ENCODE measurements at places on chromosomes 11 and 22.

DNA sequence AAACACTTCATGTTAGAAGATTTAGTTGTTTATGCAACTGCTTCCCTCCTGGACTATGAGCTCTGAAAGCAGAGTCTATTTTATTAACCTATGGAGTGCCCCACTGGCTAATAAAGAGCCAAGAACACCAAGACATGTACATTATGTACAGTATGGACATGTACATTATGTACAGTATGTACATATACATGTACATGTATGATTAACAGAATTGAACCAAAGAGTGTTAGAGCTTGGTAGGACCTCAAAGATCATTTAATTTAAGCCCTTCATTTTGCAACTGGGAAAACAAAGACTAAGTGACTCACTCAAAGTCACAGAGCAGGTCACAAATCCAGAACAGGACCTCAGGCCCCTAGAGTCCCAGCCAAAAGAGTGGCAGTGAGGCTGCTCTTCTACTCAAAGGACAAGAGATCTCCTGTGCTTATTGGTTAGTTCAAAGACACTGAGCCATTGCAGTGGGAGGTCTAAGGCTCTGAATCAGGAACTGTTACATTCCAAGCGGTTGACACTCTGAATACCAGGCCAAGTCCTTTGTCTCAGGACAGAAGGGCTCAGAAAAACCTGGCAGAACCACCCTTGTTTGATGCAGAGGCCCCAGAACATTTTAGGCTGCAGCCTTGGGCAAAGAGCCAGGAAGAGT is 103.8 kb downstream of the FAM168A start:
- DNase-seq, result no peak

DNA sequence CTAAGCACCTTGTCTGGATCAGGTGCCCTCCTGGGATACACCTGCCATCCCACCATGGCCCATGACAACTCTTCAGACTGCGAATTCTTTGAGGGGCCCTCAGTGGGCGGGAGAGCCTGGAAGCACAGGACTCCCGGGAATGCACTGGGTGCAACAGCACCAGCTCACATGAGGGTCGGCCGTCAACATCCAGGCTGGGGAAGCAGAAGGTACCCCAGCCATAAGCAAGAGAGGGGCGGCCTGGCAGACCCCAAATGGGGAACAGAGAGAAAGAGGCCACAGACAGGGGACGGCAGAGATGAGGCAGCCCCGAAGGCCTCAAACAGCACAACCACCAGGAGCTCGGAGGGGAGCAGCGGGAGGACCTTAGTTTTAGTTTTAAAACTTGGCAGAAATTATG is 94.4 kb downstream of the PHF21B start:
- DNase-seq, result no peak

GRCh38 chr11:47233989-47234668 is 14.5 kb downstream of the ACP2 start:
- DNase-seq, result no peak

GRCh38 chr22:24474649-24475255 is 20.4 kb upstream of the UPB1 start:
- no peak for DNase-seq

GRCh38 chr11:118227865-118228785 is 3.3 kb upstream of the JAML start:
- DNase-seq, result no peak

DNA sequence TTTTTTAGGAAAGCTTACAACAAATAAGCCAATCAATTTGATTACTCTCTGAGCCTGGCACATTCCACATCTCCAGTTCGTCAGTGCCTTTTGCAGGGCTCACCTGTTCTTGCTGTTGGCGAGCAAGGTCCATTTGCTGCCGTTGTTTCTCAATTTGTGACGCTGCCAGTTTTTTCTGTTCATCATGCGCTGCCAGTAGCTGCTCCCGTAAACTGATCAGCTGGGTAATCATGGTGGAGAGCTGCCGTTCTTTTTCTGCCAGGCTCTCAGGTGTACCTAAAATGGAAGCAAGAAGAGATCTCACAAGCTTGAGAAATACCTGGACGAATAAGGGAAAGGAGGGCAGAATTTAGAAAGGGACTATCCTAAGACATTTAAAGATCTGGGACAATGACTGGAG is 169.7 kb downstream of the SOX6 start:
- no peak for DNase-seq

DNA sequence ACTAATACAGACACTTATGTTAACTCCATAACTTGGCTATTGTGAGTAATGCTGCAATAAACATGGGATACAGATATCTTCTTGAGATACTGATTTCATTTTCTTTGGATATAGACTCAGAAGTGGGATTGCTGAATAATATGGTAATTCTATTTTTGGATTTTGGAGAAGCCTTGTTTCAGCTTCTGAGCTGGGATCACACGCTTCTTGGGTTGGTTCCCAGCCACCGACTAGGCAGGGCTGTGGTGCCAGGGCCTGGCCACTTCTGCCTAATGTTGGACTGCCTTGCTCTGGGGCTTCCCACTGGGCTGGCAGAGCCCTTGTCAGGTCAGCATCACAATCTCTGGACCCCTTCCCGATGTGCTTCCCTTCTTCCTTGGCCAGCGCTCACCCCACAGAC is 14.0 kb upstream of the MCHR1 start:
- no peak for DNase-seq

GRCh38 chr22:50275181-50276055 is 5.2 kb upstream of the MAPK11 start:
- no peak for DNase-seq

DNA sequence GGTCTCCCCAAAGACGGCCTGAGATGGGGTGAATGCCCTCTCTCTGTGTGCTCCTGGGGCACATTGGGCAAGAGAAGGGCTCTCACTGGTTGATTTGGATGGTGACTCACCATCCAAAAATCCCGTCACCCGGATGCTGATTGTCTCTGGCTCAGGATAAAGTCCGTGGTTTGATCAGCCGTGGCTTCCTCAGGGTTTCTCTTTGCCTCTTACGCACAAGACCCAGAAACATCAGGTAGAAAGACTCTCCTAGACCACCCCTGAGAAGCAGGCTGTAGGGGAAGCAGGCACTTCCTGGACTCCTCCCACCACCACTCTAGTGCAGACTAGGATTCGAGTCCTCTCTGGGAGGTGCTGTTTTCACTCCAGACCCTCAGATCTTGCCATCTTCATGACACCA is 176.1 kb upstream of the NCAM1 start:
- no peak for DNase-seq

GRCh38 chr11:131065435-131066413 is 149.4 kb upstream of the SNX19 start:
- no peak for DNase-seq

DNA sequence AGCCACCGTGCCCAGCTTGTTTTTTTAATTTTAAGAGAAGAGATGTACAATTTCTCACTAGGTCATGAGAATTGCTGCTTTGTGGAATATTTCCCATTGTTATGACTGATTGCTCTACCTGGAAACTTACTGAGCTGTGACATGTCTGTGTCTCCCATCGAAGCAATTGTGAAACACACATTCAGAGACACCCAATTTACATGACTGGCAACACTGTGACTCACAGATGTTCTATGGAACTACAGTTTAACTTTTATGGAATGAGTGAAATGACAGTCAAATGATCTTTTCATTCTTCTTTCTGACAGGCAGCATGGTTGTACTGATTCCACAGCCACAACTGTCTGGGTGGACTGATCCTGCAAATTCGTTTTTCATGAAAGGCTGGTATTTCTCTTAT is 32.3 kb downstream of the ELF5 start:
- DNase-seq, result no peak
